ENCODE measurements at places on chromosomes 3 and 15.

DNA sequence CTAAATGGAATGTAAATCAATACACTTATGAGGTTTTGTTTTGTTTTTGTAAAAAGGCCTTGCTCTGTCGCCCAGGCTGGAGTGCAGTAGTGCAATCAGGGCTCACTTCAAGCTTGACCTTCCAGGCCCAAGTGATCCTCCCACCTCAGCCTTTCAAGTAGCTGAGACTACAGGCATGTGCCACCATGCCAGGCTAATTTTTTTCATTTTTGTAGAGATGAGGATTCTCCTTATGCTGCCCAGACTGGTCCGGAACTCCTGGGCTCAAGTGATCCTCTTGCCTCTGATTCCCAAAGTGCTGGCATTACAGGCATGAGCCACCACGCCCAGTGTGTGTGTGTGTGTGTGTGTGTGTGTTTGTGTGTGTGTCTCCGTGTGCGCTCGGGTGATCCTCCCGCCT lies 1.3 kb upstream of the TRIP4 start:
- no peak for DNase-seq

GRCh38 chr3:187014417-187014864 lies 84.1 kb downstream of the ST6GAL1 start:
- no peak for DNase-seq

GRCh38 chr15:70508561-70509281 lies 254.6 kb downstream of the UACA start:
- DNase-seq = no peak

- DNase-seq = no peak
Observed at GRCh38 chr3:72347819-72348319, 500.4 kb downstream of the SHQ1 start.

- no peak for DNase-seq
Observed at GRCh38 chr3:187916072-187916471, 170.8 kb upstream of the BCL6 start.
